ENCODE measurements at places on chromosomes 2 and 18.

DNA sequence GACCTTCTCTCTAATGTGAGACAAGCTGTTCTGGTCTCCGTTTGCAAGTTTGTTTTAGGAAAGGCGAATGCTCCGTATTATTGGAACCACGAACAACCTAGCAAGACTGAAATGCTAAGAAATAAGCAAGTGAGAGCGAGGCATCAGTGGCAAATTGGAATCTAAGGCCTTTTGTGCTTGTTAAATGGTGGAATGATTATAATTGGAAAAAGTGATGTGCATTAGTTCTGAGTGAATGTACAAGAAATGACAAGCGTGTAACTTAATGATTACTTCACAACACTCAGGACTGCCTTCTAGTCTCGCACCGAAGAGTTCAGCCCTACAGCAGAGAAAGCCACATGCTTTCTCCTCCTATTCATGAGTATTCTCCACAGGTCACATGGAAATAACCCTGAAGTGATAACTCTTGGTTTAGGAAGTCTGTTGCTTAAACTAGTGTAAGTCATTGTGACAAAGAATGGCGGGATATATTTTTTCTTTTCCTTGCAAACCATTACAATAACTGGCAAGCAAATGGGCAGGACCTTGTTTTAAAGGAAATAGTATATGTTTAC lies 392.2 kb upstream of the FIGN start:
- no peak for DNase-seq

- no peak for DNase-seq
Measured at GRCh38 chr2:40488101-40488601, 36.3 kb upstream of the SLC8A1 start.

DNA sequence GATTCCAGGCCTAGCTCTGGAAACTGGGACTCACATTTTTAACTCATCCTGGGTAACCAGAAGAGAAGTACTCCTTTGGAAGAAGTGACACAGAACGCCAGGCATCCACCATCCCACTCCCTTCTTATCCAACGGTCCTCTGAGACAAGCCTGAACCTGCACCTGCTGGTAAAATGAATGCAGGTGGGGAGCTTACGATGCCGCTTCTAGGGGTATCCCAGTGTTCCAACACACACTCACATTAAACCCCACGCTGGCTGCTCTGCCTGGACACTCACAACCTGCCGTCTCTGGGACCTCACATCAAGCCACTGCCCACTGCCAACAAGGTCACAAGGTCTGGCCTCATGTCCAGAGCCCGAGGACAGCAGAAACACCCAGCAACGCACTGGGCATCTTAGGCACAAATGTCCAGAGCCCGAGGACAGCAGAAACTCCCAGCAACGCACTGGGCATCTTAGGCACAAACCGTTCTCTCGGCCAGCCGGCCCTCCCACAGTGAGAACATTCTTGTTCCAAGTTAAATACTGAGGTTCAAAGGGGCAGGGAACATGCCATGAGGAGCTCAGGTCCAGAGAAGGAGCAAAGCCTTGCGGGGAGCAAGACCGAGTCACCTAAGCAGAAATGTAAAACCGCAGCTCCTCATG lies 9.9 kb downstream of the SLC66A2 start:
- DNase-seq, result no peak

GRCh38 chr2:105486762-105487141 lies 87.9 kb upstream of the FHL2 start:
- no peak for DNase-seq

DNA sequence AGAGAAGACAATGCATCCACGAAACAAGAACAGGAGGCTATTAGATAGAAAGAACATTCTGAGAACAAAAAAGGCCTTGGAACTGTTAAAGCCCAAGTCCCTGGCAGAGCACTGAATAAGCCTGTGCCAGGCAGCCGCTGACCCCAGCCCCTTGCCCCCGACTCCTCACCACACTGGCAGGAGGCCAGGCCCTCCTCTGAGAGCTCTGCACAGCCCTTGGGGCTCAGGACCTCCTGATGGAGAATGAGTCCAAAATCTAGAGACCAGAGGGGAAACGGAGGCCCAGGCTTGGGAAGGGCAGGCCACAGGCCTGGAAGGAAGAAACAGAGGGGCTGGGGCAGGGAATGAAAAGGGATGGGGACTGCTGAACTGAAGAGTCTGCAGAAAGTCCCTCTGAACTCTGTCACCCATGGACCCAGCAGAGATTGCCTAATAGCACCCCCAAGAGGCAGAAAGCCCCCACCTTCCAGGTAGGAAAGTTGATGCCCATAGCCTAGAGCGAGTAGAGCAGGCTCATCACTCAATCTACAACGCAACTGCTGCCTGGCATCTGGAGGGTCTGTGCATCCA lies 18.3 kb upstream of the TNS1 start:
- no peak for DNase-seq

GRCh38 chr2:144523596-144524117 lies 3.7 kb upstream of the ZEB2 start:
- DNase-seq, result no peak

DNA sequence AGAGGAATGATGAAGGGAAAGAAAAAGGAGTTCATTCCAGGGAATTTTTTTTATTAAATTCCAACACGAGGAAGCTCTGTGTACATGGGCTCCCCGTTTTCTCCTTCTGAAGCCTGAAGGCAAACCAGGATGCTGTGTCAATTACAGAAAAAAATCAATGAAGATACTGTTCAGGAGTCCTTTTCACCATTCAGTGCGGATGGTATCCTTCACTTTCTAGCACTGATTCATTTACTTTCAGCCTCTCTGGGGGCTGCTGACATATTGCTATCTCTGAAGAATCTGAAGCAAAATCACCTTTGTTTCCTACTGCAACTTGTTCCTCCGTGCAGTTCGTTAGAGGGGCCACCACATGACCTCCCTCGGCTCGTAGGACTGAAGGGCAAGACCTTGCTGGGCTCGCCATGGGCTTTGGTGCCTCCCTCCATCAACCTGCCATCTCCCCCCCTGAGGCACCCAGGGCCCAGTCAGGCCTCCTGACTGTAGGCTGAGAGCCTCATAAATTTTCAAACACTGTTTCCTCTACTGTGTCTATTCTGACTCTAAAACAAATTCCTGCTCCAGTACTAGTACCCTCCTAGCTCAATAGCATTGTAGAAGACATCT lies 25.5 kb upstream of the ST8SIA3 start:
- no peak for DNase-seq

DNA sequence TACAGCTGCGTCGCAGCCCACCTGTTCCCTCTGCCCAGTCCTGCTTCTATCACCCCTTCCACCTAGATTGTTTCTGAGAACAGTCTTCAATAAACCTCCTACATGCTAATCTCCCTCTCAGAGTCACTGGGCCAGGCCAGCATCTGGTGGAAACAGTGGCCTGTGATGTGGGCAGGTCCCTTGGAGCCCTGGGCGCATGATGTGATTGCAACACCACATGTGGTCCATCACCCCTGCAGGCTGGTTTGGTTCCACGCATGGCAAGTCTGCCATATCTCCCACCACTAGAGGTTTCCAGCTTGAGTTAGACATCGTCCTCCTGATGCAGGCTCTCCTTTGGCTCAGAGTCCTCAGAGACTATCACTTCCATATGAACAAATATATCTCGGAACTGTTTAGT lies 83.5 kb downstream of the PRKCE start:
- no peak for DNase-seq

DNA sequence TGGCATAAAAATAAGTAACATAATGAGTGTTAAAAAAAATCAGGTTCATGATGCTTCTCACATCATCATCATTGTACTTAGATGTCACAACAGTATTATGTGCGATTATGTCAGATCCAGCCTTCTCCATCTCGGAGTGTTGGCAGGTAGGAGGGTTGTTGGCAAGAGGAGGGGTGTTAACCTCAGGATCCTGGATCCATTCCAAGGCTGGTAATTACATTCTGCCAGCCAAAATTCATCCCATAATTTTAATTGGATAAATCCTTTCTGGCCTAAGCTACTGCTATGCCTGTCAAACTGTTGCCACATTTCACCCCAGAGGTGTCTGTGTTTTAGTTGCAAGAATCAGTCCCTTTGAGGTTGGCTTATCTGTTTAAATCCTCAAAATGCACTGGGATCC lies 891 bp upstream of the FTCDNL1 start:
- DNase-seq, result no peak

- DNase-seq, result peak; percentile 21
Measured at GRCh38 chr18:59123588-59124369, 15.9 kb upstream of the SEC11C start.

DNA sequence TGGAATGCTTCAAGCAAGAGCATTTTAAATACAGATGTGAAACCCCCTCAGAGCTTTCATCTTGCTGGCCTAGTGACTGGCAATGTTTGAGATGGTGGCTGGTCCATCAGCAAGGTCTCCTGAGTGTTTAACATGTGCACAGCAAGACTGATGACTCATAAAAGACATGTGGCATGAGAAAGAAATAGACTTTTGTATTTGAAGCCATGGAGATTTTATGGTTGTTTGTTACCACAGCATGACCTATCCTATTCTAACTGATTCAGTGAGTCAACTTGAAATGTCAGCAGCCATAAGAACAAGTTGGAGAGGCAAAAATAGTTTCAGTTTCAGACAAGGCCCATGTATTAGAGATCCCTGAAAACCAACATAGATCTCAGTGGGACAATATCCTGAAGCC lies 154.7 kb upstream of the LYPD1 start:
- DNase-seq, result no peak

DNA sequence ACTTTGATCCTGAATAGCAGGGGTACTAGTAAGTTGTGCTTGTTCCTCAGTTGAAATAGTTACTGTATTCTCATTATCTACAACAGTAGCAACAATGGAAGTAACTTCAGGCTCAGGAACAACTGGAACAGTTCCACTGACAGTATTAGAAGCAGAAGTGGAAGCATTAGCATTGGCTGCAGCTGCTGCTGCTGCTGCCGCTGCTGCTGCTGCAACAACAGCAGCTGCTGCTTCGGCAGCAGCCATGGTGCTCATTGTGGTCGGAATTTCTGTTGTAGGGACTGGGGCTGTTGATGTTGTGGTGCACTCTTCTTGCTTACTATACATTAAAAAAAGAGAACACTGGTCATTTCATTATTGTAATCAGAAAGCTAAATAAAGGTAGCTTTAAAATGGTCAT lies 40.8 kb downstream of the PRPF40A start:
- DNase-seq, result no peak

GRCh38 chr2:3539836-3540235 lies 18.3 kb downstream of the RNASEH1 start:
- no peak for DNase-seq

DNA sequence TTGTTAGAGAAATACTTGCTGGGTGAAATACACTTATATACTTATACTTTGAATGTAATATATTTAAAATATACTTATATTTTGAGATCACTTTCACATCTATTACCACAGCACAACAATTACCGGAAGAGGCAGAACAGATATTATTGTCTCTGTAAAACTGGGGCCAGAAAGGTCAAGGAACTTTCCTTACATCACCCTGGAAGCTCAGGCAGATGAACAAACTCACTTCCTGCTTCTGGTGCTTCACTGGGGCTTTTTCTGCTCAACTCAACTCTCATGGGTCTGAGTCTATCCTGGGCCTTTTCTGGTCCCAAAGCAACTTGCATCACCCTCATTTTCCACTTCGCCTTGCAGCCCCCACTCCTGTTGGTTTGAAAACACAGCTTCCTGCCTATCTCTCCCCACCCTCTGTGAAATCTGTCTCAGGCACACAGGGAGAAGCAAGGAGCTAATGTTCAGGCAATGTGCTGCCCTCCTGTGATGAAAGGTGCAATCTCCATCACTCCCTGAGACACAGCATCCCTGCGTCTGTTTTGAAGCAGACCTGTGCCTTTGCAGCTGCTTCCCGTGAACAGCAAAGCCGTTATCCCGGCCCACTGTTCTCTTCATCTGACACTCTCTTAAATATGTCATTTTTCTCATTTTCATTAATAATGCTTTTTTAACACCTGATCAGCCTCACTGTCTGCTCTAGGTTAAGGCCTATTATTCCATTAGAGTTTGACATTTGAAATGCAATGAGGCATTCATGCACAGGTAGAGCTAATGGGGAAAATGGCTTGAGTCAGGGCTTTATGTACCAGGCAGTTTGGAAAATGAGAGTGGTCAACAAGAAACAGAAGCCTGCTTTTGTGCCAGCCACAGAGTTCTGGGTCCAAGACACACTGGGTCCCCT lies 251.9 kb upstream of the CHAC2 start:
- no peak for DNase-seq

DNA sequence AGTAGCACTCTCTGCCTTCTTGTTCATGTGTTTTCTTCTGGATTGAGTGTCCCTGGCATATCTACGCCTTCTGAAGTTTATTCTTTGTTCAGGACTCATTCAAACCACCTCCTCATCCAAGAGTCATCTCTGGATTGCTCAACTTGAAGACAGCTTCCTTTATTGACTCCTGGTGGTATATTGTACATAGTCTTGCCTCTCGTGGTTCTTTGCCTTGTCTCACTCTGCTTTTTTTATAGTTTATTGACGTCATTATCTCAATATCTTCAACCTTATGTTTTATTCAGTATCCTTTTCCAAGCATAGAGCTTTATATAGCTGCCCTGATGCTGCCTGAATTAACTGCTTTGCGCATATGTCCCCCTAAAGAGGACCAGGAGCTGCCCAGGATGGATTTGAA lies 161.7 kb downstream of the INSIG2 start:
- DNase-seq, result no peak

DNA sequence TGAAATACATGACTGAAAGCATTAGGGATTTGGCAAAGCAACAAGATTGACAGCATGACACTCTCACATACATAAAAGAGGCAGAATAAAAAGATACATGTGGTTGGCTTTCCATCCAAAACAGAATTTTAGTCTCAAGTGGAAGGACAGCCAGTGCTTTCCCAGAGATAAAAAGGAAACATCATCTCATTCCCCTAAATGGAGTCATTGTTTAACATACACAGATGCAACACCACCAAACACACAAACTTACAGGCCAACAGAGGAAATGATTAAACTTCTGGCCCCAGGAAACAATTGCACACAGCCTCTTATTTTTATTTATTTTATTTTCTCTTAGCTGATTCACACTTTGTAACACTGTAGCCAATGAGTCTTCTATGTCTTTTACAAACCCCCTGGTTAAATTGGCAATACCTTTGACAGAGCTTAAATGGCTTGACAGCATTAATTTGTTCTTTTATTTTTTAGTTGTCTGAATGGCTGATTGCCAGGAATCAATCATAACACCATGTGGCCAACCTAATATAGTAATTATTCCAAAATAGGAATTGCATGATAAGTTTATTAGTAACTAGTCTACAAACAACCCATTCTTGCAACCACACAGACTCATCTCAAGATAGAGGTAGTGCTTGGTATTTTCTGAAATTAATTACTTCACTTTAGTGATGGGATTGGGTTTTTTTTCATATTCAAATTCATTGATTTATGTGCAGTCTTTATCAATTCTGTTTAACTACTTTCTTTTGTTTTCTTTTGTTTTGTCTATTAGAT lies 190.5 kb downstream of the RND3 start:
- DNase-seq, result no peak

DNA sequence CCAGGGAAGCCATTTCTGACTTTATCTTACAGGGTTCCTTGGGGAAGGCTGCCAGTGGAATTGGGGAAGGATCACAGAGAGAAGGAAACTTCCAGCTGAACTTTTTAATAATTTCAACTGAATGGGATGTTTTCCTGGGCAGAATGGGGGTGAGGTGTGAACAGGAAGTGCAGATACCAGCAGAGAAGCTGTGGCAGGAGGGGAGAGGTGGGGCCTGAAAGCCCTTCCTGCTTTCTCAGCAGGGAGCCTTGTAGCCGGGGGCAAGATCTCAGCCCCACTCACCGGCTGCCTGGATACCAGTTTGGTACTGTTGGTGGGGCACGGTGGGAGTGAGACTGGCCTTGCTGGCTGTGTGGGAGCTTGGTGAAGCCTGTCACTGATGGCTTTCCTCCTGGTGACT lies 170.5 kb downstream of the ZBTB7C start:
- DNase-seq, result no peak

All from stimulated activated CD4-positive, alpha-beta T cell treated with anti-CD3 and anti-CD28 coated beads, Interleukin-4, amount 100 ng/mL, for 48 hours (primary cell).